ENCODE measurements at places on chromosomes 5 and 9.

- no peak for DNase-seq
Observed at GRCh38 chr9:87614397-87614796, 111.5 kb upstream of the CTSL start.

- DNase-seq, result no peak
Observed at GRCh38 chr9:34564617-34565016, 24.9 kb downstream of the CNTFR start.

DNA sequence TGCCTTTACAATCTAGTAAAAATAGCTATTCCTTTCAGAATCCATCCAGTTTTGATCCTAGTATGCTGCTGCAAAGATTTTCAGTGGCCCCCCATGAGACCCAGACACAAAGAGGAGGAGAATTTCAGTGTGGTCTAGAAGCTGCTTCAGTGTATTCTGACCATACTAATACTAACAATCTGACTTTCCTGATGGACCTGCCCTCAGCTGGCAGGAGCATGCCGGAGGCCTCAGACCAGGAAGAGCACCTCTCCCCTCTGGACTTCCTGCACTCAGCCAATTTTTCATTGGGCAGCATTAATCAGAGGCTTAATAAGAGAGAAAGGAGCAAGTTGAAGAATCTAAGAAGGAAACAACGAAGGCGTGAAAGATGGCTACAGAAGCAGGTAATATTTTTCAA, 48.5 kb downstream of the RNF180 start:
- DNase-seq, result no peak

DNA sequence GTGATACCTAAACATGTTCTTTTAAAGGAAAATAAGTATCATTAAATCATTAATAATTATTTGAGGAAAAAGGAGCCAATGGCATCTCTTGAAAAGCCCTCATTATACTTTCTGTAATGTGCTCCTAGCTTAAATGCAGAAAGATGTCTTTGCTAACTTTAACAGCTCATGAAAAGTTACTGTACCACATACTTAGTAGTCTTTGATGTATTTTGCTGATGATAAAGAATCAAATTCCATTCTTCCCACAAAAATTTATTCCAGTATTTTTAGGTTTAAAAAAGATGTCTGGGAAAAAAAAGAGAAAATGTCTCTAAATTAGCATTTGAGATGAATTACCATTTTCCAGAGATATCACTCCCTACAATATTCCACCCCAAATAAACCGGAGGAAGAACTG, 112.5 kb downstream of the PPP2R2B start:
- no peak for DNase-seq

GRCh38 chr5:55149308-55149795, 10.6 kb upstream of the GPX8 start:
- DNase-seq, result no peak

GRCh38 chr5:163894645-163895044, 389.2 kb downstream of the MAT2B start:
- no peak for DNase-seq

All from ecto neural progenitor cell (in vitro differentiated cells).